Left colon (tissue), 2 donors: ENCODE measurements at places on chromosomes 3 and 15.

GRCh38 chr3:42169579-42170120 lies 78.5 kb downstream of the TRAK1 start:
- DNase-seq, result no peak

DNA sequence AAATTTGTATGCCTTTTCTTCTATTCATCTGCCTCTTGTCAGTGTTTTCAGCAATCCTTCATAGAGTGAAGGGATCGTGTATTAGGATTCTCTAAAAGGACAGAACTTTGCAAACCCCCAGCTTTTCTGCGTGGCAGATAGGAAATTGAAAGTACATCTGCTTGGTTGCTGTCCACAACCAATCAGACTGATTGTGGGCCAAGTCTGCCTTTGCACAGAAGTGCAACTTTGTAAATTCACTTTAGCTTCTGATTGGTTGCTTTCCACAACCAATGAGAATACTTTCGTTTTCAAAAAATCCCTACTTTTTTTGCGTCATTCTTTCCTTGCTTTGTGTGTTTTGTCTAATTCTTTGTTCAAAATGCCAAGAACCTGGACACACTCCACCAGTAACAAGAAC lies 847.4 kb downstream of the FHIT start:
- no peak for DNase-seq

DNA sequence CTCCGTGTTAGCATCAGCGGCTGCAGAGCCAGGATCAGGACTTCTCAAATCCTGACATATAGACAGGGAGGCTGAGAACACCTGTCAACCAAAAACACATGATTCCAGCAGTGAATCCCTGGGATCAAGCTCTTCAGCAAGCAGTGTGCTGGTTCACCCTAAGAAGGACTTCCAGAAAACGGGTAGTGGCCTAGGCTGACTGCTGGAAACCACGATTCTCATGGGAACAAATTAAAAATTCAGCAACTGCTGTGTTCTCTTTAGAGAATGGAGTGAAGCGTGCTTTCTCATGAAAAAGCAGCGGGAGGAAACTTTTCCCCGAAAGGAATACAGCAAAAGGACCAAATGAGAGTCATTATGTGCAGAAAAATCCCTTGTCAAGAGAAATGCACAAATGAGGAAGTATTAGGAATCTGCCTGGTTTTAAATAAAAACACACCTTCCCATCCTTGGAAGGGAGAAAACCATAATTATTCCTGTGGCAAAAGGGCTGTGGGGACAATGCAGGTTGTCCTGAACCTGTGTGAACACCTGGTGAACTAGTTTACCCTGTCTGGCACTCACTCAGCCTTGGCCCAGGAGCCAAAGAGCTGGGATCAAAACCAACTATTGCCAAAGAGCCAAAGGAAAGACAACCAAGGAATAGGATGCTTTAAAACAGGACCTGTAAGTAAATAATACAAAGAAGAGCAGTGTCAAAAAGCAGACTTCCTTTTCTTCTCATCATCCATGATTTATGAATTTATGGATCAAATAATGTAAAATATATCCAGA lies 13.4 kb downstream of the IL12A start:
- DNase-seq, result no peak

GRCh38 chr3:16725972-16726371 lies 120.7 kb upstream of the DAZL start:
- no peak for DNase-seq

DNA sequence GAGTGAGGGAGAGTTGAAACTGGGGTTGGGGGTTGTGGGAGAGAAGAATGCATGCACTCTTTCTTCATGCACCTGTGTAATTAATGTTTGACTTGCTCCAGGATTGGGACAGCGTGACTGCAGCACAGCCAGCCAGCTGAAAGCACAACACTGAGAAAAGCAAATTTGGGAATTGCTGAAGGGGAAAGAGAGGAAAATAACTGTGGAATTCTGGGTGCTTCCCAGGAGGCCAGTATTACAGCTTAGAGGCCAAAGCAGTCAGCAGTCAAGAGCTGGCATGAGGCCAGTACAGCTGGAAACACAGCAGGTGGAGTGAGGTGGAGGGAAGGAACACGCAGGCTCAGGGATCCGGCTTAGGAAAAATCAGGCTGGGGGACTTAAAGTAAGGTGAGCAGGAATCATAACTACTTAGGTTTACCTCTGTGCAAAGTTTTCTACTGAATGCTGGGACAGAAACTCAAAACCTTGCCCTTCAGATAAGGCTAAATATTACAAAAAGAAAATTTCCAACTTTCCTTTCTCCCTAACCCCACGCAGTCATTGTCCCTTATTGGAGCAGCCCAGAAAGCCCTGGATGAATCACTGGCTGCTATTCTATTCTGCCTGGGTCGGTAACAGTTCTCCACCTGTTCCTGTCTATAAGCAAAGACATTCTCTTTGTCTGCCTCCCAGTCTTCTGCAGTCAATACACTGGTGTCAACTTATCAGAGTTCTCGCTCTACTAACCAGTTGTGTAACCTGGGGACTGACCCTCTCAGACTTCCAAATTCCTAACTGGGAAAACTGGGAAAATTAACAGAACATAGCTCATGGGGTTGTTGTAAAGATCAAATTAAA lies 167.2 kb downstream of the MAGI1 start:
- peak; percentile 60 for DNase-seq

DNA sequence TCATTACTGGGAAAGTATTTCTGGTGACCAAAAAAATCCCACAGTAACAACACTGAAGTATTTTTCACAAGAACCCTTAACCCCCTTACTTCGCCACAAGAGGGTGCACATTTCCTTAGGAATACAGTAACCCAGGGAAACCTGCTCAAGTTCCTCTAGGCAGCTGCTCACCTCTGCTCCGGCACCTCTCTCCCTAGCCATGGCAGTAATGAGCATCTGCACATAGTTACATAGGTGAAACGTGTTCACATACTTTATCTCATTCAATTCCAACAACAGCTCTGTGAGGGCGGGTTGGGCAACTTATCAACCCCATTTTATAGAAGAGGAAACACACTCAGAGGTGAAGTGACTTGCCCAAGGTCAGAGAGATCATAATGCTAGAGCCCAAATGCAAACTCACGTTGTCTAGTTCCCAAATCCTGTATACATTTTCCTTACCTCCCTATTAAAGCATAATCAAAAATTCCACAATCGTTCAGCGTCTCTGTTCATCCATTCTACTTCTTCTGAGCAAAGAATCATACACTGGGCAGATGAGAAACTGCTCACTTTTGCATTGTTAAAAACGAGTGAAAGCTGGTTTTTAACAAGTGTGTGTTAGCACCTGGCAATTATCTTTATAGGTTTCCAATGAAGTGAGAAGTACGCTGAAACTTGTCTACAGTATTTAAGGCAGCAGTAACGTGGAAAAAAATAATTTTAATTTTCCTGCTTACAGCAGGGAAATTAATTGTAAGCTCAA lies 90.7 kb downstream of the IGF2BP2 start:
- DNase-seq, result peak; percentile 63

GRCh38 chr3:55330355-55330754 lies 156.8 kb downstream of the WNT5A start:
- DNase-seq, result no peak

DNA sequence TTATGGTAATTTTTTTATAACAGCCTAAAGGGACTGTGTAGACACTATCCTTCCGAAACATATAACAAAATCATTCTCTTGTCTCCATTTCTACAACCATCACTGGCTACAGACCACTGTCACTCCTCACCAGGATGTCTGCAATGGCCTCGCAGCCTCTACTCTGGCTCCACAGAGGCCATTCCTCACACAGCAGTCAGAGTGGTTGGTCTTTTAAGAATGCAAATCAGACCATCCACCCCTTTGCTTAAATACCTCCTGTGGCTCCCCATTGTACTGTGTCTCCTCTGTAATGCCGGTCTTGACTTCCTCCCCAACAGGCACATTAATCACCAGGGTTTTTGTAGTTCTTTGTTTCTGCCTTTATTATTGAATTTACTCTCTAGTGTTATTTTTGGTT lies 344.8 kb downstream of the ERC2 start:
- DNase-seq, result no peak

GRCh38 chr3:7927864-7928263 lies 573.8 kb upstream of the LMCD1 start:
- no peak for DNase-seq

DNA sequence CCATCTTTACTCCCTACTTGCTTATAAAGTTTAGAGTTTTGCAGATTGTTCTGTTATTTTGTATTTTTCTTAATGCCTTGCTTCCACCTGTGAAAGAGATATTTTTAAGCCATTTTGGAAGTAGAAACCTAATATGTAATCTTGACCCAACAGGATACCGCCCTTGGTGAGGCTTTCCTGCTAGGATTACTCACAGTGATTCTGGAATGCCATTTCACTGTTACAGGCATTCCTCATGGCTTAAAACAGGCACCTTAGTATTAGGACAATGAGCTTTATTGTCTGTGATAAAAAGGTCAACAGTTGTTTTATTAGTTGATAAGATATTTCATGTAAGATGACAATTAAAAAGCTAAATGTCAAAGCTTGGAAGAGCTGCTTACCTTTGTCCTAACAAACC lies 58.2 kb downstream of the PHLDB2 start:
- DNase-seq, result no peak

DNA sequence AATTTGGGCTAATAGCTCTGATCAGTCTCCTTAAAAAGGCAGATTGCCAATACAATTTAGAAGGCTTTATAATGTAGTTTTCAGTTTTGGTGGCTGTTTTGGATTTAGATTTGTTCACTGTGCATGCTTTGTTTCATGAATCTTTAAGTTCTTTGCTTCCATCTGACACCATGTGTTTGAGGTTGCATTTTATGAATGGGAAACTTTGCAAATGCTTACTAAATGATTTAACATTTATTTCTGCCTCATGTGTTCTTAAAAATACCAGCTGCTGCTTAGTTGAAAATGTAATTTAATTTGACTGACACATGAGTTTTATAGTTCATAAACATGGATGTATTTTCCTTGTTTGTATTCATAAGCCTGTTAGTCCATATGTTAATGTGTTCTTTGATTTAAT lies 78.6 kb downstream of the RNF13 start:
- no peak for DNase-seq

DNA sequence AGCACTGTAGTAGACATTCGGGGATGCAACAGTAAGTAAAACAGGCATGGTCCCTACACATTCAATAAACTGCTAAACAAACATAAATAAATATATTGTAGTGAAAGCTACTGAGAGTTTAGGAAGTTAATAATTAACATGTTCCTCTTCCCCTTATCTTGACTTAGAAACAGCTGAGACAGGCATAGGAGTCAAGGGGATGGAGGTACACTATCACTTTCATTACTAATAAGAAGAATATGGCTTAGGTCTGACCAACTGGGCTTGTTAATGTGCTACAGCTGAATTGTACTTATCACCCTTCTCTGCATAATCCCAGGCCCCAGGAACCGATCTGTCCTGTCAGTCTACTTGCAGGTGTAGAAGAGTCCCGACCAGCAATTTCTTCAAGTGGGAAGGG lies 116.3 kb upstream of the DAZL start:
- no peak for DNase-seq

- DNase-seq, result no peak
Measured at GRCh38 chr3:117454254-117454653, 744.7 kb downstream of the TUSC7 start.

GRCh38 chr3:14329116-14329830 lies 73.1 kb upstream of the SLC6A6 start:
- peak; percentile 43 for DNase-seq

DNA sequence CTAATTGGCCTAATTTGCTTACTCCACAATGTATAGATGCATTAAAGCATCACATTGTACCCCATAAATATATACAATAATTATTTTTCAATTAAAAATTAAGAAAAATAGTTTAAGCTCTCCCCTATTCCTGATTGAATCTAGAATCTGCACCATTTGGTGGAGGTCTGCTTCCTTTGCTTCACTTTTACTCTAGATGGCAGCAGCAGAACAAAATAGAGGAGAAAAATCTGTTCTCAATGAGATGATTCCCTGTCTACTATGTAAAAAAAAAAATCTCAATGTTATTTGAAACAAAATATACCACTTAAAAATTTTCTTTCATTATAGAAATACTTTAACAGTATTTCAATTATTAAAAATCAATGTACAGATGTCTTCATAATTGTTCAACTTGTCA lies 109.6 kb upstream of the FXR1 start:
- no peak for DNase-seq

GRCh38 chr3:184812662-184813042 lies 686 bp downstream of the VPS8 start:
- DNase-seq, result peak; percentile 60

DNA sequence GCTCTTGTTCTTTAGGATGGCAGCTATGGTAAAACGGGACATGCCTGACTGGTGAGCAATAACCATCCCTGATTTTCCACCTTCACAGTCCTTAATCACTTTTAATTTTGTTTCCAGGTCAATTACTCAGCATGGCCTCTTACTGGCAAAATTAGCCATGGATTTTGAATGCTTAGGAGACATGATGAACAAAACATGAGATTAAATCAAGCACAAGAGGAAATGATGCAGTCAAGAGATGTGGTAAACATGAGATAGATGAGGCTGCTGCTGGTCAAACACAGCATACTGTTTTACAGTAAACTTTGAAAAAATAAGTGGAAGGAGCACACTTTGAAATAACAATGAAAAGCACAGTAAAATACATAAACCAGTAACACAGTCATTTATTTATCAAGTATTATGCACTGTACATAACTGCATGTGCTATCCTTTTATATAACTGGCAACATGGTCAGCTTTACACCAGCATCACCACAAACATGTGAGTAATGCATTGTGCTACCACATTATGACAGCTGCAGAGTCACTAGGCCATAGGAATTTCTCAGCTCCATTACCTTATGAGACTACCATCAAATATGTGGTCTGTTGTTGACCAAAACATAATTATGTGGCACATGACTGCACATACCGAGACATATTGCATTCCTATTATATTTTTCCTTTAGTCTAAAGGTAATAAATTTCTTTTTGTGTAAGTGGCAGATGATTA lies 30.1 kb upstream of the ZNF502 start:
- no peak for DNase-seq

DNA sequence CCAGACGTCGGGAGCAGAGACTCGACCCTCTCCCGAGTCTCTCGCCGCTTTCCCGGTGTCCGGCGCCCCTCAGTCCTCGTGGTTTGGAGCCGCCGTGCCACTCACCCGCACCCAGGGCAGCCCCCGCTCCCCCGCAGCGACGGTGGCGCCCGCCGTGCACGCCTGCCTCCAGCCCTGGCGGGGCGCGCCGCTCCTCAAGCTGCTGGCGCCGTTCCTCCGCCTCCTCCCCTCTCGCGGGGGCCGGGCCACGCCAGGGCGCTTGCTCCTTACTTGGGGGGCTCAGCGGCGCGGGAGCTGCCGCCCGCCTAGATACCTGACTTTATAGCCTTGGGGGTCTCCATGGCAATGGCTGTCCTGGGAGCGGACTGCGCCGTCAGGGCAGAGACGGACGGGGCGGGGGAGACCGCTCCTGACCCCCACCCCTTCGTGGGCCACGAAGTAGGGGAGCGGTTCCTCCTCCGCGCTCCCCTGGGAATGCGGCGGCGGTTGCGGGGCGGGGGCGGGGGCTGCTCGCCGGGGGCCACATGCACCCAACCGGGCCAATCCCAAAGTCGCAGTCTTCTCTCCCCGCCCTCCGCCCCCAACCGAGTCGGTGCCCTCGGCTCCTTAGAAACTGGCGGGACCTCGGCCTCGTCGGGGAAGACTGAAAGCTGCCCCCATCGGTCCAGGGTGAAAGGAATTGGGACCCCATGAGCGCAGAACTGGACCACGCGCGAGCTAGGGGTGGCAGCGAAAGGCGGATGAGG lies at the start of gene ANKRD63:
TSS of gene ANKRD63 (minus strand) at position 196 of the 746 bp plus-strand sequence. CDS start 478 bp downstream, outside the sequence.
- DNase-seq, result no peak
